NCI-H1105 treated with DMSO at 0.1 percent for 48 hours (cell line): ENCODE measurements at places on chromosomes 12 and 14.

GRCh38 chr12:127745469-127746212, 521.3 kb upstream of the TMEM132C start:
- no peak for DNase-seq

- DNase-seq = no peak
Observed at GRCh38 chr12:4049298-4050080, 176.3 kb upstream of the PARP11 start.

DNA sequence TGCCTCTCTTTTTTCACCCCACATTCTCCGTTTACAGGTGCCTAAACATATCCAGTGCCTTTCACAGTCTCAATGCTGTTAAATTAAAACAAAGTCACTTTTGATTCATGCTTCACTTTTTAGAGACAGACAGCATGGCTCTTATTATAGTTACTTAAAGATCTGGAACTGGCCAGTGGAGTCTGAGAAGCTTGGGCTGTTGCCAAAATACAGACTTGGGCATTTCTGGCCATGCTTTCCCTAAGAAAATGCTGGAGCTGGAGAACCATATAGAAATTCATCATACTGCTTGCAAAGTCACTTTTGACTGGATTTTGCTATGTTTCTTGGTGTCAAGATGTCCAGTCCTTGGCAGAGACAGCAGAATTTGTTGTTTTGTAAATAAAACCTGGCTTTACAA, 12.2 kb upstream of the GPR68 start:
- no peak for DNase-seq

DNA sequence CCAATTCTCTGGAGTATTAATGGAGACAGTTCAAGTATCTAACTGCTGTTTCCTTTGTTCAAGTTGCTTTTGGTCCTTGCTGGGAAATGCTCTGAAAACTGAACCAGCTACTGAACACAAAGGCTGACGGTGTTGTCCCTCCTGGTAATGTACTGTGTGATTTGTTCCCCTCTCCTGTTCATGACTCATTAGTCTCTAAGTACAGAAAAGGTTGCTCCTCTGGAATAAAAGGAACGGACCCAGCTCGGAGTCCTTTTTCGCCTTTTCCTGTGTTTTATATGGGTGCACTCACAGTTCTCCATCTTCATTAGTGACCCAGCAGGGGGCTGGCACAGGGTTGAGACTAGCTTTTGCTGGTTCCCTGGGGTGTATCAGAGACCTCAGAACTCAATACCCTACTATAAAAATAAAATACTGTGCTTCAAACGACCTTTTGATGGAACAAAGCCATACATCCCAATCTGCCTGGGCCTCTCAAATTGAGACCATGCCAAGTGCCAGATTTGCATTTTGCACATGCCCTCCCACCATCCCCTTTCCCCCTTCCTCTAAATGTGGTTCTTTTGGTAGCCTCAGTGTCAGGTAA, 269.7 kb downstream of the RAD51B start:
- DNase-seq = peak; percentile 97

GRCh38 chr14:51931308-51931707, 58.0 kb upstream of the RTRAF start:
- DNase-seq = no peak
